Activated T-cell treated with anti-CD3 and anti-CD28 coated beads for 1 hour (primary cell): ENCODE measurements at places on chromosomes 7 and 10.

- no peak for DNase-seq
Observed at GRCh38 chr10:78916227-78916626, 152.5 kb upstream of the ZMIZ1 start.

DNA sequence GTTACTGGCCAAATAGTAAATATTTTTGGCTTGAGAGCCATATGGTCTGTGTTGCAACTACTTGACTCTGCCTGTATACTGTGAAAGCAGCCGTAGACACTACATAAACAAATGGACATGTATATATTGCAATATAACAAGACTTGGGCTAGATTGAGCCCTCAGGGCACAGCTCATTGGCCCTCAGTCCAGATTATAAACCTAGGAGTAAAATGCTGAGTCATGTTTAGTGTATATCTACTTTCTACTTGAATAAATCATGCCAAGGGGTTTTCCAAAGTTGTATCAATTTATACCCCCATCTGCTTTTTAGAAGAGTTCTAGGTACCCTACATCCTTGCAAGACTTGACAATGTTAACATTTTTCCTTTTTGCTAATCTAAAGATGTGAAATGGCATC, 27.4 kb upstream of the POU6F2 start:
- DNase-seq: no peak

- no peak for DNase-seq
Observed at GRCh38 chr10:121551210-121551885, 46.9 kb downstream of the FGFR2 start.

- DNase-seq: no peak
Observed at GRCh38 chr7:134875867-134876266, 96.4 kb downstream of the CALD1 start.

DNA sequence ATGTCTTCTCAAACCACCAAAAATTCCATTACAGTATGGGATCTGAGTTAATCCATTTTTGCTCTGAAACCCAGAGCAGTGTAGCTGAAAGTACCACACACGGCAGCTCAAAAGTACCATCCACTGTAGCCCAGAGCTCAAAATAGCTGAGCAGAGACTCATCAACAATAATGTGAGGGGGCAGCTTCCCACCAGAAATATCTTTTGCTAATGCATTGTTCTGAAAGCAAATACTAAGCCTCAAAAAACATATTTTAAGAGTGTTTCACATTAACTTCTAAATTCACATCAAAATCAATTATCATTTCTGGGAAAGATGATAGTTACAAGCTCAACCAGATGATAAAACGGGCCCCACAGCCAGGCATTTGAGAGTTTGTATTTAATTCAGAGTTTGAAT, 73.7 kb downstream of the ABLIM1 start:
- DNase-seq: no peak

DNA sequence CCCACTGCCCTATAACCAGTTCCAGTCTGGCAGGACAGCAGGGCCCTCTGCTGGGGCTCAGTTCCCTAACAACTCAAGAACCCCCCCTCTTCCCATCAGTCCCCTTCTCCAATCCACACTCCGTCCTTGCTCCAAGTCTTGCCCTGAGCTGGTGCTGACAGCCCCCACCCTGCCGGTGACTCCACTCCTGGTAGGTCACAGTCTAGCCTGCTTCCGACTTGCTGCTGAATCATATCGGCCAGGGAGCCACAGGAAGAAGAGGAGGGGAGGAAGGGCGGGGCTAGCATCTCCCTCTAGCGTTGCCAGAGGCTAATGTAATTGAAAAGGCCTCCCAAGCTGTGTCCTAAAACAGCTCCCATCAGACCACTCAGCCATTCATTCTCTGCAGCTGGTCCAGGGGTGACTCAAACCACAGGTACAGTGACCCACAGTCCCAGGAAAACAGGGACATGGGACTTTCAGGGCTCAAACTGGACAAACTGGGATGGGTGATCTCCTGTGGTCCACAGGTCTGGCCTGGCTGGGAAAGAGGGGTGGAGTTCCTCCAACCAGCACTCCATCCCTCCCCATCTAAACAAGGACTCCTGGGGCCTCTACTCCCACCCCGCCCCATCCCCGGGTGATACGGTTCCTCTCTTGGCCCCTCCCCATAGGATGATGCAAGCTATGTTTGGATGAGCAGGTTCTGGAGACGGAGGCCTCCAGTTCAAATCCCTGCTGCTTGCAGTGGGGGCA, 158.8 kb downstream of the SH3PXD2A start:
- DNase-seq: peak; percentile 45

- no peak for DNase-seq
Observed at GRCh38 chr7:13151978-13152377, 464.5 kb downstream of the ARL4A start.

DNA sequence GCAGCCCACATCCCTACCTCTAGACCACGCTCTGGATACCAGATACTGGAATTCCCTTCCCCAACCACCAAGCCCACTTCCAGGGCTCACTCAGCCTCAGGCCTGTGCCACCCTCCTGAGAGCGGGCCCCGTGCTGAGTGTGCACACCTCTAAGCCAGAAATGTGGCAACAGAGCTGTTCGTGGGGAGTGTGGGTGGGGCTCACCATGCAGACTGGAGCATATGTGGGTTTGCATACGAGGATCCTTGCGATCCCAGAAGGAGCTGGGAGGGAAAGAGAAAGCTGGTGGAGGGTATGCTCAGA, 13.0 kb upstream of the LIMK1 start:
- no peak for DNase-seq

DNA sequence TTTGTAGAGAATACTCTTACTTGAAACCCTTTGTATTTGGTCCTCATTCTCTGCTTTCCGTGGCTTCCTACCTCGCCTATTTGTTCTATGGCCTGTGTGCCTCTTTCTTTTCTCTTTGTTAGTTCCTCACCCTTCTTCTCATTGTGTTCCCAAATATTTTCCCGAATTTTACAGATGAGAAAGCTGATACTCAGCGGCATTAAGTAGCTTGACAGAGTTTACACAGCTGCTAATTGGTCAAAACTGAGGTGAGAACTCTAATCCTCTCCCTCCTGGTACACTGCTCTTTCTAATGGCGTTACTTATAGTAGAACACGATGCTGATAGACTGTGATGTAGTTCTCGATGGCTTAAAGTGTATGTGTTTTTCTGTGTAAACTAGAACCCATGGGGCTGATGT, 80.7 kb upstream of the HDAC9 start:
- no peak for DNase-seq

- no peak for DNase-seq
Observed at GRCh38 chr7:134599371-134599770, 47.3 kb upstream of the BPGM start.

- no peak for DNase-seq
Observed at GRCh38 chr10:79070081-79070605, 1.4 kb downstream of the ZMIZ1 start.
